Mesenteric fat pad (tissue), 1 donor: ENCODE measurements at places on chromosomes 2 and 18. TPM values are rescaled to one million over a fixed set of nuclear protein-coding genes. Genes with fewer than 3 reads are reported as not detected.

The SOX11 gene
- total RNA-seq = not detected

The CBLN2 gene
- total RNA-seq = not detected

The OXER1 gene
- 0.84 TPM for total RNA-seq

The FBLN7 gene
- total RNA-seq = 5.3 TPM

The SNORC gene
- 0.64 TPM for total RNA-seq

The FEV gene
- total RNA-seq = not detected

The ANKRD30B gene
- 0.39 TPM for total RNA-seq

The AMER3 gene
- not detected for total RNA-seq

The SLC11A1 gene
- 122 TPM for total RNA-seq

The DNAH7 gene
- 0.45 TPM for total RNA-seq

The TWIST2 gene
- 73.9 TPM for total RNA-seq

The RAB6D gene
- total RNA-seq = 0.10 TPM

The CHRNA1 gene
- total RNA-seq = 0.22 TPM

The ST6GAL2 gene
- total RNA-seq = 0.45 TPM

The ALPI gene
- total RNA-seq = 0.71 TPM

The CAVIN2 gene
- 52.3 TPM for total RNA-seq

The PROM2 gene
- 0.39 TPM for total RNA-seq

The TUBA4B gene
- not detected for total RNA-seq

The BCL11A gene
- 0.64 TPM for total RNA-seq

The GREB1L gene
- 8.6 TPM for total RNA-seq

The PCARE gene
- total RNA-seq = 0.06 TPM

The TRMT61B gene
- total RNA-seq = 10.9 TPM
